ENCODE measurements at places on chromosomes 6 and 20.

DNA sequence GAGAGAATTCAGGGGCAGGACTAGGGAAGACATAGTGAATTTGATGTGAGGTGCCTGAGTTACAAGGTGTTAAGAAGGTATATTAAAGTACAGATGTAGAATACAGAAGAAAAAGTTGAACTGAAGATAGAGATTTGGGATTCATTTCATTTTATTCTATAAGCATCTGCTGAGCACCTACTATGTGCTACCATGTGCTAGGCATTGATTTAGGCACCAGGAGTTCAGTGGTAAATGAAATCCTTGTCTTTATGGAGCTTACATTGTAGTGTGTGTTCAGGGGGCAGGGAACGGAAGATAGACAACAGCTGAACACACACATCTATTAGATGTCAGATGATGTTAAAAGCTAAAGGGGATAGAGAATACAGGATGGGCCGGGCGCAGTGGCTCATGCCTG lies 2.8 kb downstream of the RSPH9 start:
- DNase-seq = no peak
- no peak overlapping the region for H3K27ac ChIP-seq
- H3K36me3 ChIP-seq = no peaks in the 10 kb centered on the region

DNA sequence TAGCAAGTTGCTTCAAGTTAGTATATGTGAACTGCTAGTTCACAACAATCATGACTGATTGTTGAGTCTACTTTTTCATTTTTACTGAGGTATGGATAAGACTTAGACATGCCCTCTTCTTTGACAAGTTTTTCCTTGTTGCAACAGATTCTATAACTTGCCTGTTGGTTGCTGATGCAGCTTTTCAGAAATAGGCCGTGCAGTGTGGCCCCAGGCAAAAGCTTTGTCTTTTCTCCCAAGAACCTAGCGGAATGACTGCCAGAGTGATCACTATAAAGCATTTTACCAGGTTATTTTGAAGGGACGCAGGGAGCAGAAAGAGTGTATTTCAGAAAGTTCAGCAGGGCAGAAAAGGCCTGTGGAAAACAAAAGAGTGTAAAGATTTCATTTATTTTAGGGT lies 16.0 kb downstream of the HECA start:
- no peak overlapping the region for H3K27ac ChIP-seq
- H3K4me3 ChIP-seq = no peak overlapping the region
- H3K27me3 ChIP-seq = no peaks in the 10 kb centered on the region
- no peak for DNase-seq

- H3K27me3 ChIP-seq = no peaks in the 10 kb centered on the region
- H3K4me3 ChIP-seq = no peak overlapping the region
- H3K27ac ChIP-seq = no peak overlapping the region
- DNase-seq = no peak
- no peaks in the 10 kb centered on the region for H3K4me1 ChIP-seq
These were observed 2.1 kb downstream of the BTN3A2 start for GRCh38 chr6:26367114-26367513.

- no peaks in the 10 kb centered on the region for H3K36me3 ChIP-seq
- peak overlapping the region; percentile 55 for H3K4me3 ChIP-seq
These were observed 526 bp downstream of the SULF2 start for GRCh38 chr20:47784599-47785310.

GRCh38 chr20:4957187-4957586 lies 44.1 kb downstream of the SLC23A2 start:
- DNase-seq = no peak
- peaks cover 7% of the 10 kb centered on the region for H3K4me1 ChIP-seq
- no peak overlapping the region for H3K27ac ChIP-seq
- no peak overlapping the region for H3K4me3 ChIP-seq
- no peaks in the 10 kb centered on the region for H3K36me3 ChIP-seq

DNA sequence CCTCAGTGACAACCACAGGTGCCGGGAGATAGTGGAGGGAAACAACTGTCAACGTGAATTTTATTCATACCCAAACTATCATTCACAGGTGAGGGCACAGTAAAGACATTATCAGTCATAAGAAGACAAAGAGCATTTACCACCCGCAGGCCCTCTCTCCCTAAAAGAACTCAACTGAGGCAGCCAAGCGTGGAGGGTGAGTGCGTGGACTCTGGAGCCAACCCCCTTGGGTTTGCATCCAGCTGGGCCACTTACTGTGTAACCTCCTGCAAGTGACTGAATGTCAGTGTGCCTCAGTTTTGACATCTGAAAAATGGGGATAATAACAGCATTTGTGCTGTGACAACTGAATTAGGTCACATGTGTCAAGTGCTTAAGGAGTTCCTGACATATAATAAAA lies 70.6 kb upstream of the KCNK16 start:
- DNase-seq = no peak
- H3K27me3 ChIP-seq = no peaks in the 10 kb centered on the region
- no peak overlapping the region for H3K27ac ChIP-seq
- H3K4me3 ChIP-seq = no peak overlapping the region
- H3K36me3 ChIP-seq = no peaks in the 10 kb centered on the region
- no peaks in the 10 kb centered on the region for H3K4me1 ChIP-seq

DNA sequence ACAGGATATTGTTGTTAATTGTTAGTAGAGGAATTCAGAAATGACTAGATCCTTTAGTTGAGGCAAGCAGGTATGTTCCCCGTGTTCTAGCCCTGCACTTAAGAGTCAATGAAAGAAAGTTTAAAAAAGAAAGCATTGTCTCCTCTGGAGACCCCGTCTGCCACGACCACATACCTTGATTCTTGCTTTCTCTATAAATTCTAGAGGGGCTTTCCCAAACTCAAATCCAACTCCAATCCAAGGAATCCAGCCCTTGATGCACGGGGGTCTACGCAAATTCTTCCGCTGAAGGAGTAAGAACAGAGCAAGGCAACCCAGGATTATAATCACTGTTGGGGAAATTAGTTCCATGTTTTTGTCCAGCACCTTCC lies 401 bp downstream of the CYP39A1 start:
- peaks cover 7% of the 10 kb centered on the region for H3K4me1 ChIP-seq
- no peaks in the 10 kb centered on the region for H3K36me3 ChIP-seq
- peak overlapping the region; percentile 64 for H3K27ac ChIP-seq

- no peaks in the 10 kb centered on the region for H3K4me1 ChIP-seq
- no peaks in the 10 kb centered on the region for H3K27me3 ChIP-seq
- H3K4me3 ChIP-seq = no peak overlapping the region
- H3K27ac ChIP-seq = no peak overlapping the region
- no peak for DNase-seq
These were observed 76.7 kb upstream of the ZFP64 start for GRCh38 chr20:52268184-52268749.

DNA sequence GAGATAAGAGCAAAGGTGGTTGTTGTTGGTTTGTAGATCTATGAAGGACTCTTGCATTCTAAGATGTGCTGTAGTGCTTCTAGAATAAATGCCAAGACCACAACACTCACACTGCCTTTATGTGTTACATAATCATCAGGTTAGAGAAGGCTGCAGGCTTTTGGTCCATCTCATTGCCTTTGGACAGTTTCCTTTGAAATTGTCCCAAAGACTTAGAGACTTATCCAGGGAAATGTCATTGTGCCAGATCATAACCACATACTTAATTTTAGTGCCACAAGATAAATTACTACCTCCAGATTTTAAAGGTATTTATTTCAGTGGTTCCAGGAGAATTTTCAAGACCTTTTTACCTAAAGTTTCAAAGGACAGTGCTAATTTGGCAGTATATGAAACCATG lies 666.6 kb upstream of the CITED2 start:
- H3K4me3 ChIP-seq = no peak overlapping the region
- no peaks in the 10 kb centered on the region for H3K36me3 ChIP-seq
- no peaks in the 10 kb centered on the region for H3K4me1 ChIP-seq
- no peak for DNase-seq
- H3K27me3 ChIP-seq = no peaks in the 10 kb centered on the region

DNA sequence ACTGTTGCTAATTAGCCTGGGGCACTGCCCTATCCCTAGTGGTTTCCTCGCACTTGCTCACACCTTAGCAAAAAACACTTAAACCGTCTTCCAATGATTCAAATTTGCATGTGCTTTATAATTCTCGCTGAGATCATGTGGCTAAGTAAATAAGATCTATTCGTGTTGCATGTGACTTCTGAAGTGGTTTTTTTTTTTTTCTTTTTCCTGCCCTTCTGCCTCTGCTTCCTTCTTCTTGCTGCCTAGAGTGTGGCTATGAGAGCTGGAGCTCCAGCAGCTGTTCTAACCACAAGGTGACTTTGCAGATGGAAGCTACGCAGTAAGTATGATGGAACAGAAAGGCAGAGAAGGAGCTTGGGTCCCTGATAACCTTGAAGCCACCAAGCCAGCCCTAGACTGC lies 36.5 kb downstream of the SULF2 start:
- H3K27ac ChIP-seq = no peak overlapping the region
- no peaks in the 10 kb centered on the region for H3K4me1 ChIP-seq
- no peaks in the 10 kb centered on the region for H3K36me3 ChIP-seq
- no peaks in the 10 kb centered on the region for H3K27me3 ChIP-seq

DNA sequence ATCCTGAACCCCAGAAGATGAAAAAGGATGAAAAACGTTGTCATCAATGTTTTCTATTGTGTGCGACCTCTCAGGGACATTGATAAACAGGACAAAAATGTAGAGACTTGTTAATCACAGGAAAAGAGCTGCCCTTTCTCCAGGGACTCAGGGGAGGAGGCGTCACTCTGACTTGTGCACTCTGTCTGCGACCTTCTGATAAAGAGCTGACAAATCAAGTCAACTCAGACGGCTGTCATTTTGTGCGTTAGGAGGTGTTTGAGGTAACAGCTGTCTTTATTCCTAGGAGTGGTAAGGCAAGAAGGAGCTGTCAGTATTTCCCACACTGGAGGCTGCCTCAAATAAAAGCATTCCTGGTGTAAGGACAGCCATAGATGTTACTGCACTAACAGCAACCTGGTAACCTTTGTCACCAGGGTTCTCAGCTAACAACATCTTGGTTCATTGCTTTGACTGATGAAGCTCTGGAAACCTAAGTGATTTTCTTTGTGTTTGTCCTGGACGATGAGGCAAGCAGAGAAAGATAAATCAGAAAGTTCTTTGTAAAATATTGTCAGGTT lies 38.6 kb upstream of the NXT1 start:
- H3K4me1 ChIP-seq = 0 out of 2 replicates have a peak, but pooled peaks cover 4% of the 10 kb centered on the region
- no peaks in the 10 kb centered on the region for H3K36me3 ChIP-seq
- H3K27me3 ChIP-seq = no peaks in the 10 kb centered on the region

DNA sequence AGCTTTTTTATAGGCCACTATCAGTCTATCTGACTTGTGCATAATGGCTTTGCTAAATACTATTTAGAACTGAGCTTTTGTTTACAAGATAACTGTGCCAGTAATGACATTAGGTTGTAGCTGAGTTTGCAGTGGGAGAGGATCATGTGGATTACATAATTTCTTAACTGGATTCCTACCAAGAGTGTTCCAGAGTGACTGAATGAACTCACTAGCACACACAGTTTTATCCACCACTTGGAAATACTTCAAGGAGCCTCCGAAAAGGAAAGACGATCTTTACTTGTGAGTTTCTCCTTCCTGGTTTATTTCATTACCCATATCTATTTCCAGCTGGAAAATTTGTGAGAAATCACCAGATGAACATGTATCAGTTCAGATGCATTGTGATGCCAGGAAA lies 10.9 kb upstream of the SYNE1 start:
- no peaks in the 10 kb centered on the region for H3K4me1 ChIP-seq
- H3K4me3 ChIP-seq = no peak overlapping the region
- no peaks in the 10 kb centered on the region for H3K36me3 ChIP-seq
- no peak overlapping the region for H3K27ac ChIP-seq
- H3K27me3 ChIP-seq = no peaks in the 10 kb centered on the region

GRCh38 chr6:63819831-63820230 lies 184.2 kb downstream of the PHF3 start:
- H3K36me3 ChIP-seq = no peaks in the 10 kb centered on the region
- no peak overlapping the region for H3K27ac ChIP-seq
- DNase-seq = no peak
- no peak overlapping the region for H3K4me3 ChIP-seq
- no peaks in the 10 kb centered on the region for H3K4me1 ChIP-seq

DNA sequence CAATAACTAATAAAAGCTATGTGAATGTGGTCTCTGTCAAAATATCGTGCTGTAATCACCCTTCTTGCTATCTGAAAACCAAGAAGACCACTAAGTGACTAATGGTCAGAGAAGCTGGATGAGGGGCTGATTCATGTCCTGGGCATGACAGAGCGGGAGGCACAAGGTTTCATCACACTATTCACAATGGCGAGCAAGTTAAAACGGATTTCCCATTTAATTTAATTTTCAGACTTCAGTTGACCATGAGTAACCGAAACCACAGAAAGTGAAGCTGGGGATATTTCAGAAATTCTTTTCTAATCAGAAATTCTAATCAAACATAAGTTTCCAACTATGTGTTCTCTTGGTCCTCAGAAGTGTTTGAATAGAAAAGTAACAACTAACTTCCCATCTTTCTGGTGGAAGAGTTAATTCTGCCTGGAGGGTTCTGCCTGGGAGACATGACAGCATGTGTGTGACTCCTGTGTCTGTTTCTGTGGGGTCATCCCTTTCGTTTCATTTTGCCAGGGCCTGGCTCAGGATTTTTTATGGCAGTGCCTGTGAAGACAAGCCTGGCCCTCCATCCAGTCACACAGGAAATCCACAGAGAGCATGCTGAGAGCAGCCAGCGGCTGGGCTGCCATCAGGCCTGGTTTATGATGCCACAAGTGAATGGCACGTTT lies 98.9 kb downstream of the FAM120B start:
- no peak overlapping the region for H3K4me3 ChIP-seq
- no peaks in the 10 kb centered on the region for H3K4me1 ChIP-seq
- H3K27ac ChIP-seq = no peak overlapping the region
- no peaks in the 10 kb centered on the region for H3K27me3 ChIP-seq
- no peak for DNase-seq

GRCh38 chr6:46876126-46876525 lies 45.6 kb downstream of the ADGRF5 start:
- no peaks in the 10 kb centered on the region for H3K4me1 ChIP-seq
- no peak overlapping the region for H3K27ac ChIP-seq
- no peaks in the 10 kb centered on the region for H3K36me3 ChIP-seq
- no peak overlapping the region for H3K4me3 ChIP-seq
- no peaks in the 10 kb centered on the region for H3K27me3 ChIP-seq
- no peak for DNase-seq

GRCh38 chr6:157865249-157865648 lies 42.2 kb downstream of the SNX9 start:
- no peak overlapping the region for H3K27ac ChIP-seq
- no peak for DNase-seq
- H3K36me3 ChIP-seq = peaks cover 1% of the 10 kb centered on the region
- no peaks in the 10 kb centered on the region for H3K27me3 ChIP-seq

- no peaks in the 10 kb centered on the region for H3K36me3 ChIP-seq
- H3K27me3 ChIP-seq = no peaks in the 10 kb centered on the region
- no peak overlapping the region for H3K4me3 ChIP-seq
- no peak for DNase-seq
These were observed 15.2 kb upstream of the KCNK15 start for GRCh38 chr20:44730441-44730840.

GRCh38 chr6:102895683-102896082 lies 1502.2 kb downstream of the GRIK2 start:
- no peaks in the 10 kb centered on the region for H3K4me1 ChIP-seq
- no peaks in the 10 kb centered on the region for H3K27me3 ChIP-seq
- DNase-seq = no peak
- H3K36me3 ChIP-seq = no peaks in the 10 kb centered on the region

Measured in Caco-2 (cell line).